ENCODE measurements at places on chromosomes 2 and 18. TPM values are rescaled to one million over a fixed set of nuclear protein-coding genes. Genes with fewer than 3 reads are reported as not detected.

The CTNNA2 gene
- 0.19 TPM for total RNA-seq

DNA sequence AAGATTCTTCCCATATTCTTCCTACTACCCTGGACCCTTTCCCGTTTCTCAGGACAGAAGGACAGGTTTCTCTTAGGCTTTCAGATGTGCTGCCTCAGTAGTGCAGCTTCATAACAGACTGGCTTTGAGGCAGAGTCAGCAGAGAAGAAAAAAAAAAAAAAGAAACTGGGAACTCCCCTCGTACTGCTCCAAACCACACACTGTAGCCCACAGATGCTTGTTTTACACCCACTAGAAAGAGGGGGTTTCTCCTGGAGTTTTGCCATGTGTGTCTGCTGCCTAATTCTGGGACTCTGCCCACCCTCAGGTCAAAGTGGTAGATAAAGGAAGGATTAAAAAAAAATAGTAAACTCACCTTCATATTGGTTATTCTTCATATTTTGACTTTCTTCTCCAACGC, 95.9 kb downstream of the NCOA1 start:
- H3K4me3 ChIP-seq: no peak overlapping the region
- no peak for DNase-seq
- no peak overlapping the region for H3K27ac ChIP-seq

DNA sequence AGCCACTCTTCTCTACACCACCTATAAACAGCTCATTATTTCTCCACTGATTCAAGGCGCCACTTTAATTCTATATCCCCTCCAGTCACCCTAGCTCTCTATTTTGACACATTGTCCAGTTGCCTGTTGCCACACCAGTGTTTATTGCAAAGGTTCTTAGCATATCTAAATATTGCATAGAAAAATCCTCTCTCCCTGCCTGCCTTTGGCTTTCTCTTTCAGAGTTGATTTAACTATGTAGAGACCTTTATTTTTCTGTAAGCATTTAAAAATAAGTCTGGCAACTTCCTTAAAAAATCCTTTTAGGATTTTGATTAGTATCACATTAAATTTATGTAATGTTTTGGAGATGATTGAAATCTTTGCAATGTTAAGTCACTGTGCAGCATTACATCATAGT, 47.9 kb upstream of the B3GNT7 start:
- no peaks in the 10 kb centered on the region for H3K36me3 ChIP-seq
- no peaks in the 10 kb centered on the region for H3K4me1 ChIP-seq
- no peaks in the 10 kb centered on the region for H3K27me3 ChIP-seq
- no peak overlapping the region for H3K27ac ChIP-seq

DNA sequence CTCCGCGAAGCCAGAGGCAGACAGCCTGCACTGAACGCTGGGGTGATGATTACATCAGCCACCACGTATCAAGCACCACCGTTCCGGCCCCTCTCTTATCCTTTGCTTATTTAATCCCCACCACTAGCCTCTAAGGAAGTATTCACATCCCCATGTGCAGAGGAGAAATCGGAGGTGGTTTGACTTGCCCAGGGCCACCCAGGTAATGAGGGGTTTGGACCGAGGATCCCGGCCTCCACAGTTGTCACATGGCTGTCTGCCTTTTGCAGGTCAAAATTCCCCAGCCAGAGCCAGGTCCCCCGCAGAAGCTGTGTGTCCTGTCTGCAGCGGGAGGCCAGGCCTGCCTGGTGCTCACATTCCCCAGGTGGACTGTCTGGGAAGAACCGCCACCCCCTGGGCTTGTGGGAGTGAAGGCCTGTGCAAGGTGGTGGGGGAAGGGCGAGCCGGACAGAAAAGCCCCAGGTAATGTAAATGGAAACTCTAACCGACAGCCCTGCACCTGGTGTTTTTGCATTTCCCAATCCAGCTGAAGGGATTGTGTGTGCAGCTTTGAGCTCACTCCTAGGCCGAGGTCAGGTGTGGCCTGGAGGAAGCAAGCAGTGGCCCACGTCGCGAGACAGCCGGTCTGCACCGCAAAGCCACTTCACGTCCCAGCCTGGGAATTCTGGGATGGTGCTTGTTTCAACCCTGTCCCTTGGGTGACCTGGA, 108.5 kb upstream of the ID2 start:
- peaks cover 77% of the 10 kb centered on the region for H3K4me1 ChIP-seq
- no peak overlapping the region for H3K27ac ChIP-seq
- H3K27me3 ChIP-seq: peaks cover 18% of the 10 kb centered on the region
- DNase-seq: no peak

The LCT gene
- 1.1 TPM for total RNA-seq

GRCh38 chr2:160426604-160427003, 67.0 kb downstream of the RBMS1 start:
- peaks cover 3% of the 10 kb centered on the region for H3K4me1 ChIP-seq
- no peak overlapping the region for H3K27ac ChIP-seq
- H3K27me3 ChIP-seq: no peaks in the 10 kb centered on the region
- no peak overlapping the region for H3K4me3 ChIP-seq

GRCh38 chr2:120321721-120322284, 24.1 kb upstream of the INHBB start:
- H3K4me3 ChIP-seq: no peak overlapping the region
- no peaks in the 10 kb centered on the region for H3K36me3 ChIP-seq
- no peaks in the 10 kb centered on the region for H3K27me3 ChIP-seq
- no peaks in the 10 kb centered on the region for H3K4me1 ChIP-seq
- H3K27ac ChIP-seq: no peak overlapping the region

The SH3RF3 gene
- total RNA-seq: 3.2 TPM

GRCh38 chr2:99821572-99821971, 320.8 kb downstream of the AFF3 start:
- H3K4me3 ChIP-seq: no peak overlapping the region
- no peak for DNase-seq
- H3K27ac ChIP-seq: no peak overlapping the region
- H3K27me3 ChIP-seq: no peaks in the 10 kb centered on the region
- peaks cover under 1% of the 10 kb centered on the region for H3K4me1 ChIP-seq

DNA sequence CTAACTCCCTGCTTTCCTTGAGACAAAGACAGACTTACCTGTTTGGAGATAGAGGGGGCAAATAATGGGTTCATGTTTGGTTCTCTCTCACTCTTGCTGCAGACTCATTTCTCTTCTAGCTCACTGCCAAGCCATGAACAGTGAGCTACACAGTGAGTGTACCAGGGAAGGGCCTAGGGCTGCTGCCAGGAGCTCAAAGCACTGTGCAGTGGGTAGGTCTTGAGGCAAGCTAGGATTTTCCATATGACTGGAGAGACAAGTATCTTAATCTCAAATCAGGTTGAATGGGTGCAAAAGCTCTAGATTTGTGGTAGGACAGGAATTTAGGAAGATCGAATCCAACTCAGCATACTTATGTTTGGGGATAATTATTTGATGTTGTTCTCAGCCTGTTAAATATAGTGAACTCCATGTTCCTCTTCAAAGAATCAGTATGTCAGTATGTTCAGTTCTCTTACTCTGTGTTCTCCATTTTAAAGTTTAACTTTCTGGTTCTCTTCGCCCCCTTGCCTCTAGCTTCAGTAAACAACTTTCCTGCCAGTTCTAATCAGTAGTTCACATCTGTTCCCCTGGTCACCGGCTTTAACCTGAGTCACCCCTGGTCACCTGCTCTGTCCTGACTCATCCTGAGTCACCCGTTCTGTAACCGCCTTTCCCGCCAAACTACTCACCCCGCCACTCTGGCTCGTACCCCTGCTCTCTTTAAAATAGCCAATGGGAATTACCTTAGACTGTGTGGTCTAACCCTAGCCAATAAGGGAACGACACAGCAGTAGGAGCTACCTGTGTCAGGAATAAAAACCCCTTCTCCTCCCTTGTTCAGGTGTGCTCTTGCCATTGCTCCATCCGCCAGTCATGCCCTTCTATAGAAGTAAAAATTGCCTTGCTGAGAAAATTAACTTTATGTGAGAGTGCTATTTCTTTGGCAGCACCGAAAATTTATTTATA, 21.9 kb downstream of the SLC25A52 start:
- H3K36me3 ChIP-seq: no peaks in the 10 kb centered on the region
- no peak overlapping the region for H3K27ac ChIP-seq
- DNase-seq: no peak
- no peaks in the 10 kb centered on the region for H3K4me1 ChIP-seq
- no peak overlapping the region for H3K4me3 ChIP-seq

DNA sequence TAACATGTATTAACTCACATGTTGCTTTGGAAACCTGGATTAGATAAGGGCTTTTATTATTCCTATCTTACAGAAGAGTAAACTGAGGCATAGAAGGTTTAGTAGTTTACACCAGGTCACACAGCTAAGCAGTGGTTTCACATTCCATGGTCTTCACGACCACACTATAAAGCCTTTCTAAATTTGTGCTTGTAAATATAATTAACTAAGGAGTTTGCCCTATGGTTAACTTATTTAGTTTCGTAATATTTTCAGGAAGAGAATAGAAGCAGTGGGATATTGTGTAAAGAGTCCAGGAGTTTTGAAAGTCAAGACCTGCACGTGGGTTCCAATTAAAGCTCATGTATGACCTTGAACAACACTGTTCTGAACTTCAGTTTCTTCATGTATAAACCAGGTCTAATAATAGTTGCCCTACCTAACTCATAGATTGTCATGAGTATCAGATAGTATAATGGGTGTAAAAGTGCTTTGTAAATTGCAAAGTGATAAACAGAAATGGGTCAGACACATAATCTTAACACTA, 19.5 kb upstream of the SOS1 start:
- no peak overlapping the region for H3K27ac ChIP-seq
- H3K36me3 ChIP-seq: no peaks in the 10 kb centered on the region
- H3K27me3 ChIP-seq: no peaks in the 10 kb centered on the region
- no peak overlapping the region for H3K4me3 ChIP-seq
- no peak for DNase-seq

GRCh38 chr18:2898186-2898640, 51.4 kb downstream of the EMILIN2 start:
- no peak overlapping the region for H3K4me3 ChIP-seq
- DNase-seq: no peak
- H3K27ac ChIP-seq: peak overlapping the region; percentile 30
- H3K36me3 ChIP-seq: no peaks in the 10 kb centered on the region
- no peaks in the 10 kb centered on the region for H3K27me3 ChIP-seq

GRCh38 chr2:110955556-110955955, 165.2 kb upstream of the BCL2L11 start:
- no peak for DNase-seq
- no peaks in the 10 kb centered on the region for H3K36me3 ChIP-seq
- H3K4me3 ChIP-seq: no peak overlapping the region
- no peaks in the 10 kb centered on the region for H3K27me3 ChIP-seq
- H3K27ac ChIP-seq: no peak overlapping the region
- H3K4me1 ChIP-seq: no peaks in the 10 kb centered on the region

DNA sequence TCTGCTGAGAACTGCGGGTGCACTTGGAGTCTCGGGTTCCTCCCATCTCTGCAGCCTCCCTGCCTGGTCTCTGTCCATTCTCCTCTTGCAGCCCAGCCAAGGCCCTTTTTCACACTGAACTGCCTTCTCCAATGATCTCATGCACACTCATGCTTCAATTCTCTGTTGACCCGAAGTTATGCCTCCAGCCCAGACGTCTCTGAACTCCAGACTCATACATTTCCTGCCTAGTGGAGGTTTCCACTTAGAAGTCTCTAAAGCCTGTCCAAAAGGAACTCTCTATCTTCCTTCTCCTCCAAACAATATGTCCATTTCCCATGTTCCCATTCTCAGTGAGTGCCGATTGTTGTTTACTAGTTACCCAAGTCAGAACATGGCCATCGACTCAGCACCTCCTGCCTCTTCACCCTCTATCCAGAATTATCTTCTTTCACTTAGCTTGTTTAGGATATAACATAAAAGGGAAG, 155.2 kb downstream of the IRS1 start:
- peaks cover 2% of the 10 kb centered on the region for H3K27me3 ChIP-seq
- no peak overlapping the region for H3K4me3 ChIP-seq
- no peak overlapping the region for H3K27ac ChIP-seq
- DNase-seq: no peak
- no peaks in the 10 kb centered on the region for H3K4me1 ChIP-seq
- no peaks in the 10 kb centered on the region for H3K36me3 ChIP-seq

The INHA gene
- 0.05 TPM for total RNA-seq

- no peak overlapping the region for H3K4me3 ChIP-seq
- no peak overlapping the region for H3K27ac ChIP-seq
- no peaks in the 10 kb centered on the region for H3K36me3 ChIP-seq
- no peaks in the 10 kb centered on the region for H3K4me1 ChIP-seq
- DNase-seq: no peak
- H3K27me3 ChIP-seq: no peaks in the 10 kb centered on the region
Observed at GRCh38 chr2:226647621-226648518, 151.8 kb downstream of the IRS1 start.

The IGFBP5 gene
- total RNA-seq: 6.6 TPM
